ENCODE measurements at places on chromosomes 12 and 14.

DNA sequence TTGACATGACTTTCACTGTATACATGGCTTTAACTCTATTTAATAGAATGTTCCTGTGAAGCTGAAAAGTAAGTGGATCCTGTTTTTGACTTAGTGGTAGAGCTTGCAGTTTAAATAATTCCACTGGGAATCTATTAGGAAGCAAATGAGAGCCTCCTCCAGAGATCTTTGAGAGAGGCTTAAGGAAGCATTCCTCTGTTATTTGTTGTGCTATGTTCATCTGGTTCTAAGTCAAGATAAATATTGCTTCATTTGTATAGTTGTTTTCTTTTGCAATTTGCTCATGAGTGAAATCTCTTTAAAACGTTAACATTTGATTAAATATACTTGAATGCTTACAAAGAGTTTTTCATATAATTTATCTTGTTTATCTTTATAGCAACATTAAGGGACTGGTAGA lies 70.4 kb downstream of the TMTC2 start:
- DNase-seq: no peak

- no peak for DNase-seq
Observed at GRCh38 chr12:93167331-93167730, 210.4 kb upstream of the NUDT4 start.

DNA sequence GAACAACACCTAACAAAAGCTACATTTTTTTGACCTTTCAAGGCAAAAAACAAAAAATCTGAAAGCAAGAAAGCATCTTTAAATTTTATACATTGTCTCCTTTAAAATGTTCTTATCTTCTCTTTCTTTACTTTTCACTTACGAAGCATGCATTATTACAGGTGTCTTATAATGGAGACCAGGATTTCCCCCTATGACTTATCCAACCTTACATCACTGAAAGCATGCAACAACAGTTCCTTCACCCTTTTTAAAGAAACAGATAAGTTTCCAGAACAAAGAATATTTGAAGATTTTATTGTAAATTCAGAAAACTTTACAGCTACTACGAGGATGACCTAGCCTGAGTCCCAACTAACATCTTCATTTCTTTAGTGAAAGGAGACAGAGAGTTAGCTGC lies 277.2 kb downstream of the AKAP6 start:
- DNase-seq: no peak

DNA sequence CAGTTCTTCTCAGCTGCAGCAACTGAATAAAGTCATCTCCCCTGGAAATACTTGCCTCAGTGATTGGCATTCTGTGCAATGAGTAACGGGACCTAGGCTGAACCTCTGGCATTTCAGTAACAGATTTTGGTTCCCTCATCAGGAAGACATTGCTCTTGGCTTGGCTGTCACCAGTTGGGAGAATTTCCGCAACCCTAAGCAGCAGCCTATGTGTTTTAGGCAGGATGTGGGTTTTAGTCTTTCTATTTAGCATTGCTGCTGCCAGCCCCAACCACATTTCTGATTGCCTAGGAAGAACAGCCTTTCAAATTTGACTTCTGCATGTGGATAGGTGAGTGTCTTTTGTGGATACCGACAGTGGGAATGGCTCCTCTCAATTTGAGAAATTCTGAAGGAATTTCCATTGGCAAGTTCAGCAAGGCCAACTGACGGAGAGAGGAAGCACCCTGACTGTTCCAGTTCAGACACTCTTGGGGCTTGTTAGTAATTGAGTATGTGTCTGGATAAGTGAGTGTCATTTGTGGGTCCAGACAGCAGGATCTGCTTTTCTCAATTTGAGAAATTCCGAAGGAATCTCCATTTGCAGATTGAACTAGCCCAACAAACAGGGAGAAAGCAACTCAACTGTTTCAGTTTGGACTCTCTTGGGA lies 19.0 kb upstream of the CLEC2A start:
- DNase-seq: no peak

DNA sequence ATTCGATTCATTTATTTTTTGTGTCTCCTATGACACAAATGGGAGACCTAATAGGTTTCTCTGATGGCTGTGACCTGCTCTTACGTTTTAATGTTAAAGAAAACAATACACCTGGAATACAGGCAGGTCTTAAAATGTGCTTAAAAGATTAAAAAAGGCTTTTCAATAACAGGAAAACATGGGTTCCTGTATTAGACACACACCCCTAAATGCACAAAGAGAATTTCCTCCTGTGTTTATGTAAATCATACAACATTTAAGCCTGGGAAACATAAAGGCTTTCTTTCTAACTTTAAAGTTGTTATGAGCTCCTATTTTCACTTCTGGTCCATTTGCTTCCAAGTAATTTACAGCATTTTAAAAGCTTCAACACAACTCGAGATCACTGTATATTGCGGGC lies 191.3 kb downstream of the STXBP6 start:
- DNase-seq: no peak

DNA sequence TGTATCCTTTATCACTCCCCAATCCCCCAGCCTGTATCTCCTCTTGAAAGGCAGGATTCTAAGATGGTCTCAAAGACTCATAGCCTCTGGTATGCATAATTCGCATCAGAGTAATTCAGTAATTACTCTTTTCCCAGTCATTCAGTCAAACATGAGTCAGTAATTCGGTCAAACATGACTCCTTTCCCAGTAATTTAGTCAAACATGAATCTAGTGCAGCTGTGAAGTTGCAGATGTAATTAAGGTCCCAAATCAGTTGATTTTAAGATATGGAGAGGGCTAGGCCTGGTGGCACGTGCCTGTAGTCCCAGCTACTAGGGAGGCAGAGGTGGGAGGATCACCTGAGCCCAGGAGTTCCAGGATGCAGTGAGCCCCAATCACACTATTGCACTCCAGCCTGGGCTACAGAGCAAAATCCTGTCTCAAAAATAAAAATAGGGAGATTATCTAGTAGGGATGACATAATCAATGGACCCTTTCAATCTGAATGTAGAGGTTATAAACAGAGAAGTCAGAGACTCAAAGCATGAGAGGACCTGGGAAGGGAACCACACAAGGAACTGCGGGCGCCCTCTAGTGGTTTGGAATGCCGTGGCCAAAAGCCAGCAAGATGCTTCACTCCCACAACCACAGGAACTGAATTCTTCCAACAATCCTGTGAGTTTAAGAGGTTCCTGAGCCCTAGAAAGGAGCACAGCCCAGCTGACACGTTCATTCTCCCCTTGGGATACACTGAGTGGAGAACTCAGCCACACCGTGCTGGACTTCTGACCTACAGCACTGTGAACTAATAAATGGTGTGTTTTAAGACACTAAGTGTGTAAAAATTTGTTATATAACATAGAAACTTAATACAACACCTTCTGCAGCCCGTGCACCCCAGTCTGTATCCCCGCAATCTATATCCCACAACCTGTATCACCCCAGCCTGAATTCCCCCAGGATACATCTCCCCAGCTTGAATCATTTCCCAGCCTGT lies 14.3 kb upstream of the ARMH4 start:
- DNase-seq: peak; percentile 63

DNA sequence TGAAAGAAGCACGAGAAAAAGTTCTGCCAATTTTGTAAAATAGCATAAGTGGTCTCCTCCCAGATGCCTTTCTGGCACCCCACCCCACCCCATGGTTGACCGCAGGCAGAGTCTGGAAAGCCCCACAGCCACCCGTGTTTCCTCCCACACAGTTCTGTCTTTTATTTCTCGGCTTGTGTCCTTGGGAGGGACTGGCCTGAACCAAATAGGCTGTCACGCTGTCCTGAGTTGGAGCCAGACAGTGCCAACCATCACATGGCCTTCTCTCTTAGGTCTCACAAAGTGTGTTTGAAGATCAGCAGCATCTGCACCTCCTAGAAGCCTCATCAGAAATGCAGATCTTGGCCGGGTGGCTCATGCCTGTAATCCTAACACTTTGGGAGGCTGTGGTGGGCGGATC lies 10.2 kb upstream of the LTA4H start:
- no peak for DNase-seq

GRCh38 chr12:131634037-131634436 lies 76.9 kb upstream of the SFSWAP start:
- DNase-seq: no peak

- DNase-seq: peak; percentile 16
Observed at GRCh38 chr14:102593061-102593824, 794 bp downstream of the RCOR1 start.

DNA sequence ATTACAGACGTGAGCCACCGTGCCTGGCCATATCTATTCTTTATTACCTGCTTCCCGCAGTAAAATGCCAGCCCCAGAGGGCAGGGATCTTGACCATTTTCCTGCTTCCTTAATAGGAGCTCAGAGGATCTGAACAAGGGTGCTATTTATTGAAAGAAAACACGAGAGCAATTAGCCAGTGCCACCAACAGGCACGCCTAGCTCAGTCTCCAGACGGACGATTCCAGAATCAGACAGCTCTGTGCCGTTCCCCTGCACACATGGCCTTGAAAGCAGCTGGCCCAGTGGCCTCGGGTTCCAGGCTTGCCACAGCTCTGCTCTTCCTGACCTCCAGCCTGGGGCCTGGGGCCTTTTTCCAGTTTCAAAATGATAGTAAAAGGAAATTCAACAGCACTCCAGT lies 135.2 kb upstream of the RFLNA start:
- no peak for DNase-seq

GRCh38 chr12:86196465-86196864 lies 59.7 kb downstream of the MGAT4C start:
- no peak for DNase-seq

GRCh38 chr12:110134691-110135411 lies 10.7 kb downstream of the IFT81 start:
- no peak for DNase-seq

DNA sequence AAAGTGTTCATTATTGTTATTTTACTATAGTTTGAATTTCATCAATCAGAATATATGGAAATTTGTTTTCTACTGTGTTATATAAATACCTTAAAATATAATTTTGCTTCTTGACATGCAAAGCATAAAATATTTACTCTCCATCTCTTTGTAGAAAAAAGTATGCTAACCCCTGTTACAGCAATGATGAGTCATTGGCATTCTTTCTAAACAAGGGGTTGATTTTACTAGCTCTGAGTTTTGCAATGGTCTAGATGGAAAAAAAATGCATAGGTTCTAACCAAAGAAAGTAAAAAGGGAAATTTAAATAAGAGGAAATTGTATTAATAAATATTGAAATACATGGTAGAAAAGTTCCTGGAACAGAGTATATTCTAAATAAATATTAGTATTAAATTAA lies 990.2 kb upstream of the ATXN7L3B start:
- DNase-seq: no peak

GRCh38 chr12:56476972-56477432 lies 8.6 kb downstream of the SPRYD4 start:
- no peak for DNase-seq

- DNase-seq: no peak
Observed at GRCh38 chr12:70351076-70351475, 15.0 kb upstream of the KCNMB4 start.

DNA sequence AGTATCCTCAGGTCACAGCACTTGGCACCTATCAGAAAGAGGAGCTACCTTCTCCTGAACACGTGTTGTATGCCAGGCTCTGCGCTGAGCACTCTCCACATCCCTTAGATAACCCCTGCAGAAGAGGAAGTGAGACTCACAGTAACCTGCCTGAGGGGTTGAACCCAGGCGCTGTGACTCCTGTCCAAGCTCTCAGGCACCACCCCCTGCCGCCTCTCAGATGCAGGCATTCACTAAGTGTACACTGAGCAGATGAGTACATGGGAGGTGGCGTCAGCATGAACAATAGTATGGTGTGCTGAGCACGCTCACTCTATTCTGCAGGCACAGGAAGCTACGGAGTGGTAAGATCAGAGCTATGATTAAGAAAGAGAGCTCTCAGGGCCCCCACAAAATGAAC lies 21.0 kb upstream of the RIC8B start:
- no peak for DNase-seq

DNA sequence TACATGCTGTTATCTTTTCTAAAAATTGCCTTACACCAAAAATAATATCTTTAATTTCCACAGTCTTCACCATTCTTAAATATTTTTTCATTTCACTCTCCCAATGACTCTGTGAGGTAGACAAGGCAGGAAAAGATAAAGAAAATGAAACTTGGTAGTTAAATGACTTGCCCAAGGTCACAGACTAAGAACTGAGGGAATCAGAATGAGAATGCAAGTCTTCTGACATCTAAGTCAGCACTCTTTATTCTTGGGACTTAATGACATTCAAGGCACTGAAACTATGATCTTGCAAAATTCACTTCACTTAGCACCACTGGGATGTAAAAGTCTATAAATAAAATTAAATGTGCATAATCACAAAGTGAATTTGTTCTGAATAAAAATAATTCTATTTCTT lies 104.5 kb downstream of the SLC2A13 start:
- DNase-seq: no peak

DNA sequence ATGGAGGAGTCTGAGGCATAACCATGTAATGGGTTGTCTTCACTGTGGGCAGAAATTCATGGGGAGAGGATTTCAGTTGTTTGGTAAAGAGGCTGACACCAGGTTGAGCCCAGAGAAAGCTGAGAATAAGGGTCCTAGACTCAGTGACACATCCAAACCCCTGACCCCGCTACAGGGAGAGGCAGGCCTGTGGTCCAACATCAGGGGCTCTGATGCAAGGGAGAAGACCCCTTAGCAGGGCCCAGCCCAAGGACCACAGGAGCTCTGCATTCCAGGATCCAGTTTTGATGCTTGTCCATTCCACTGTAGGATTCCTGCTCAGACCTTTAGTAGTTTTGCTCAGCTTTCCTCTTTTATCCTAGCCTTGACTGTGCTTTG lies 15.5 kb downstream of the GPR68 start:
- DNase-seq: no peak

GRCh38 chr12:80716696-80717469 lies at the start of gene MYF5:
Gene MYF5, plus strand, starts transcription at chr12:80716912. Its CDS starts 152 bp downstream, at chr12:80717064.
- no peak for DNase-seq

DNA sequence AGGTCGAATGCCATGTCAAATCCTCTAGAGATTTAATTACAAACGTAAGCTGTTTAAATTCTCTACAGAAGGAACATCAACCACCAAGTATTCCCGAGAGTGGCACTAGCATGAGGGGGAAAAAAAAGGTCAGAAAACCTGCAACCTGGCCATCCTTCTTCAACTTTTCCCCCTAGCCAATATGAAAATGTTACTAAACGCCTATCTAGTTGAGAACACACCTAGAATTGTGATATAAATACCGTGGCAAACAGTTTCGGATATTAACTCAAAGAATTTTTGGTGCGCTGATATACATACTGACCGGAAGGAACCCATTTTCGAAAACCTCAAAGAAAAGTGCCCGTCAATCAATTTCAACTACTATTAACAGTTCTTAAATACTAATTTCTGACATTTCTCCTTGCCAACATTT lies 1.8 kb downstream of the HNRNPC start:
- no peak for DNase-seq

DNA sequence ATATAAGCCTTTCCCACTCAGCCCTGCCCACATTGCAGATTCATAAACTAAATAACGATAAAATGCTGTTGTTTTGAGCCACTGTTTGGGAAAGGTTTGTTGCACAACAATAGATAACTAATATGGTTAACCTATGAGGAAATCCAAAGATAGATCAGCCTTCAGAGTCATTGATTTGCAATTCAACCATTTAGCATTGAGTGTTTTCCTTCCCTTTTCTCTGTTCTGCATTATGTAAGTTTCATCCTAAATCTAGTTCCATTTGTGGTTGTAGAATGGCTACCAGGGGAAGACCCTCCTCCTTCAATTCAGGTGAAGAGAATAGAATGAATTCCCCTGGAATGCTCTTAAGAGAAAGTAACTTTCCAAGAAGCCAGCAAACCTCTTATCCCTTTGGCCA lies 19.6 kb downstream of the TC2N start:
- DNase-seq: no peak
